EH (cell line): ENCODE measurements at places on chromosomes 11 and 22.

GRCh38 chr22:45647532-45648225, 24.0 kb upstream of the ATXN10 start:
- no peak for DNase-seq

- DNase-seq, result no peak
Observed at GRCh38 chr11:69552951-69553350, 71.5 kb downstream of the LINC01488 start.

DNA sequence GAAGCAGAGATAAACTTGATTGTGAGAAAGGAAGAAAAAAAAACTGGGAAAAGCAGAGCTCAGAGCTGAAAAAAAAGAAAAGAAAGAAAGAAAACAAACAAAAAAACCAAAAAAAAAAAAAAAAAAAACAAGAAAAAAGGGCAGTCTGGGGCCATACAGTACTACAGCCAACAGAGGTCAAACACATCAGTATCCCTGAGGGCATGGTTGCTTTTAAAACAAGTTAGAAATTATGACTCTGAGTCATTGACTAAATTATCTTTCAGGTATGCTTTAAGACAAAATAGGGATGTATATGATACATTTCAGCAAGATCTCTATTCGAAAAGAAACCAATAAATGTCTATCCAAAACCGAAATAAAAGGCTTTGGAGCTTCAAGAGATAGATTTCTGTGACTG, 37.1 kb upstream of the TLCD5 start:
- DNase-seq, result no peak

GRCh38 chr11:85923455-85923854, 68.3 kb downstream of the CCDC83 start:
- no peak for DNase-seq

DNA sequence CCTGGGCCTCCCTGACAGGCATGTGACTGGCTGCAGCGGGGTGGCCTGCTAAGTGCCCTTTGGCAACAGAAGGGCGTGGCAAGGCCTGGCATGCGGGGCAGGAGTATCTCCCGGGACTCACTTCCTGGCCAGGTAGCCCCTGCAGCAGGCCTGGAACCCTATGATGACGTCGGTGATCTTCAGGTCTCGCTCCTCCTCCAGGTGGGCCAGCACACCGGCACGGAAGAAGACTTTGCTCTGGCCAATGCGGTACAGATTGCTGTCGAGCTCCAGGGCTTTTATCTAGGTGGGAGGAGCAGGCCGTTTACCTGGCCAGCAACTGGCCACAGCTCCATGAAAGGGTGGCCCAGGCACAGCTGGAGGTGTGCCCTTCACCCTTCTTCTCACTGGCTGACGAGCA, 50.9 kb downstream of the APOL1 start:
- no peak for DNase-seq

DNA sequence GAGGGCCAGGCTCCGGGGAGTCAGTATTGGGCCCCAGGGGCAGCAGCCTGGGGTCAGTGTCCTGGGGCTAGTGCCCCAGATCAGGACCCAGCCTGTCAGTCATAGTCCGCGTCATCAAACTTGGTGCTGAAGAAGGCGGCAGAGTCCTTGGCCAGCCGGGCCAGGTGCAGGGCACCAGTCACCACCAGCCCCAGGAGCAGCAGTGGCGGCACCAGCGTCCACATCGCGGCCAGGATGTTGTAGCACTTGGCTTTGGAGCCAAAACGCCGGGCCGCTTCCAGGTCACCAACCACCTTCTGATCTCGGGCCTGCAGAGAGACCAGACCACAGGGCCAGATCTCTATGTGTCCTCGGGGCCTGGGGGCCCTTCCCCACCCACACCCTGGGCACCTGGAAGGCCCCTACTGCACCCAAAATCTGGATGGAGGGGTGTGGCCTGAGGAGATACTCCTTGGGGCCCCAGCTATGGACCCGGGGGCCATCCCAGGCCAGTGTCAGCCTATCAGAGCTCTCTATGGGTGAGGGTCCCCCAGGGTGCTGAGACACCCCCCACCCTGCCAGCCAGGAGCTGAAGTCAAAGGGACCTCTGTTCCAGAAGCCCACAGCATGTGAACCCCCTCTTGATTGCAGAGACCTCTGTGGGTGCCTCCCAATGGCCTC, 790 bp downstream of the IFITM5 start:
- no peak for DNase-seq

DNA sequence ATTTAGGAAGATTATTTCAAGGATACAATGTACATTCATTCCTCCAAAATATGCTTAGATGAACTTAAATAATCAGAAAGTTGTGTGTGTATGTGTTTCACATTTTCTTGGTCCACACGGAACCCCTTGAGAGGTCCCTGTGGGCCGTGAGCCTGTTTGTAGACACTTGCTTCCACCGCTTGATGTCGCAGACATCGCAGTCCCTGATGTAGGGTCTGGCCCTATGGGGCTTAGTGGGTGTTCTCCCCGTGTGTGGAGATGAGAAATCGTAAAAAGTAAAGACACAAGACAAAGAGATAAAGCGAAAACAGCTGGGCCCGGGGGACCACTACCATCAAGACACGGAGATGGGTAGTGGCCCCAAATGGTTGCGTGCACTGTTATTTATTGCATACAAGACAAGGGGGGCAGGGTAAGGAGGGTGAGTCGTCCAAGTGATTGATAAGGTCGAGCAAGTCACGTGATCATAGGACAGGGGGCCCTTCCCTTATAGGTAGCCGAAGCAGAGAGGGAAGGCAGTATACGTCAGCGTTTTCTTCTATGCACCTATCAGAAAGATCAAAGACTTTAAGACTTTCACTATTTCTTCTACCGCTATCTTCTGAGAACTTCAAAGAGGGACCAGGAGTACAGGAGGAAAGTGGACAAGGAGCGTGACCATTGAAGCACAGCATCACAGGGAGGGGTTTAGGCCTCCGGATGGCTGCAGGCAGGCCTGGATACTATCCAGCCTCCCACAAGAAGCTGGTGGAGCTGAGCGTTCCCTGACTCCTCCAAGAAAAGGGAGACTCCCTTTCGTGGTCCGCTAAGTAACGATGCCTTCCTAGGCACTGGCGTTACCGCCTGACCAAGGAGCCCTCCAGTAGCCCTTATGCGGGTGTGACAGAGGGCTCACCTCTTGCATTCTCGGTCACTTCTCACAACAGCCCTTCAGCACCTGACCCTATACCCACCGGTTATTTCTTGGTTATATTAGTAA, 1.2 kb upstream of the APOBEC3C start:
- no peak for DNase-seq

DNA sequence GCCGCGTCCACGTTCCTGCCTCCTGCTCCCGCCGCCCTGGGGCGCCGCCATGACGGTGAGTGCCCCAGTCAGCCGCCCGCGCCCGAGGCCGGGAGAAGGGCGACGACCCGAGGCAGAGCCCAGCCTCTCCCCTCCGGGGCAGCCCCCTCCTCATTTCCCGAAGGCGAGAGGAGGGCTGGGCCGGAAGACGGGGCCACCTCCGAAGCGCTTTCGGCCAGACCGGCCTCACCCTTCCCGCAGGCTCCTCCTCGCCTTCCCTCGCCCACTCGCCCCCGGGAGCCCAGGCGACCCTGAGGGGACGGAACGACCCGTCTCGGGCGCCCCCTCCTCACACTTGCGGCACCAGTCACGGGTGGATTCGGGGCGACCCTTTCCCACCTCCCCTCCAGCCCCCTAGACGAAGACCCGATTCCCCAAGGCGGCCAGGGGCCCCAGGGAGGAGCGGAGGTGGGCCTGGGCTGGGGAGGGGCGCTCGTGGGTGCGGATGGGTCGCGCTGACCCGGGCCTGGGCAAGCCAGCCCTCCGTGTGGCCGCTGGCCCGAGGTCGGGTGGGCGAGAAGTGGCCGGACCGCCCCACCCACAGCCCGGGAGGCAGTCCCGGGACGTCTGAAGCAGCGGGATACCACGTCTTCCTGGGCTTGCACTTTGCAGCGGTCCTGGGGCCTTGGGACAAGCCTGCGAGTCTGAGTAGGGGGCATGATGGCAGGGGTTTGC, 49.7 kb downstream of the TRIOBP start:
- peak; percentile 37 for DNase-seq

DNA sequence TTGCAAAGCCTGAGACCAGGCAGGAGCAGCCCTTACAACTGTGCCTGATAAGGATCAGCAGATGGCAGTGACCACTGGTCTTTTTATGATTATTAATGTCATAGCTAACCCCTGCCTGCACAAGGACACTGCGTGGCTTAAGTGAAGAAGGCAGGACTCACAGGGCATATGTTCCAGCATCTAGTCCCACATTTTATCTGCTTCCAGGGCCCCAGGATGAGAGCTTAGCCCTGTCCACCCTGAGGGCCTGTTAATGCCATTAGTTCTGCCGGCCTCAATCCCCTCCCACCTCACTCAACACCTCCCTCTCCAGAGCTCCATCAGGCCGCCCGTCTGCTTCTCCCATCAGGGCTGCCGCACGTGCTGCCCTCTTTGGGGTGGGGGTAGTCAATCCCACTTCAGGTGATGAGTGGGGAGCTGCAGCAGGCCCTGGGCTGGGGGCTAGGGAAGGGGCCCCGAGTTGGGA, 33.1 kb upstream of the TSPAN18 start:
- no peak for DNase-seq

- no peak for DNase-seq
Observed at GRCh38 chr22:17471886-17472535, 91.3 kb upstream of the SLC25A18 start.

DNA sequence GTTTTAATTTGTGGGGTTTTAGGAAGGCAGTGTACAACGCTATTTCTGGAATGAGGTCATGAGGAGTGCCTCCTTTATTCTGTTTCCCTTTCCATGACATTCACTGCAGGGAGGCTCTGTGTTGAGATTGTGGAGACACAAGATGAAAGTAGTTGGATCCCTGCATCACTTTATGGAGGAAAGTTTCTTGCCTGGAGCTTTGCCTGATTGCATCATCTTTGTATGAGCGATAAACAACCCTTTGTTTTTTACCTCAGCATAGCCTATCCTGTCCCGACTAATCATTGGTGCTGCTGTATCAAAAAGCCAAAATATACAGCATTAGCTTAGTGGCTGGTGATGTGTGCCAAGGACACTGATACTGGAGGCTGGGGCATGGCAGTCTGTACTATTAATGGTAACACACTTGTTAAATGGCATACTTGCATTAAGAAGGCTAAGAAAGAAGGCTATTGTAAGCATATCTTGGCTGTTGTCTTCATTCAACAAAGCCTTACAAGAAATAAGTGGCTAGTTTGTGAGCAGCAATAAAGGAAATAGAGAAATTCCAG, 31.2 kb upstream of the SLC5A4 start:
- no peak for DNase-seq
